ENCODE measurements at places on chromosomes 1 and 21.

GRCh38 chr1:212901290-212901689 is 43.2 kb downstream of the FLVCR1 start:
- DNase-seq = no peak

DNA sequence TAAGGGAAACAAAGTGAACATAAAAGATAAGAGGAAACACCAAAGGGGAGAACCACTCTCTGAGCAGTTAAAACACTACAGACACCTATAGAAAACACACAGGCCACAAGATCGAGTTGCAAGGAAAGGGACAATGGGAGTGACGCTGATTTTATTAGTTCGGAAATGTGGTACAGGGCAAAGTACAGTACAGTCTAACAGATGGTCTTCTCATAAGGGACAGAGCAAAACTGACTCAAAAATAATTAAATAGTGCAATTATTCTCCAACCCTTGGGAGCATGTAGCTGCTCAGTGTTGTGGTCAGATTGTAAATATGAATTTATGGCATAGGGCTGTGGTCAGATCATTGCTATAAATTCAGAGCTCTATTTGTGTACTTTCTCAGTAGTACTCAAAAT is 352.0 kb downstream of the USH2A start:
- DNase-seq = no peak

DNA sequence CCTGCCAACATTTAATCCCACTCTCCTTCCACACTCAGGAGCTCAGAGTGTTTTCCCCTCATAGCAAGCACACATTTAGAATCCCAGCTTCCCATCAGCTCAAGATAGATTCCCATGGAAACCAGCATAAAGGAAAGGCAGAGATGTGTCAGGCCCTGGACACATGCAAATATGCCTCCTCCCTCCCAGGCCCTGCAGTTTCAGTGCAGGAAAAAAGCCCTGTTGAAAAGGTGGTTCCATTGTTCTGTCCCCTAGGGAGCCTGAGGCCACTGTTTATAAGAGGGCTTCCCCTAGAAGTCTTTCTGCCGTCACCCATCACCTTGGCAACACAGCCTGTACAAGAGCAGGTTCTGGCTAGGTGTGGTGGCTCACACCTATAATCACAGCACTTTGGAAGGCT is 3.6 kb downstream of the CACNA1S start:
- DNase-seq = no peak

DNA sequence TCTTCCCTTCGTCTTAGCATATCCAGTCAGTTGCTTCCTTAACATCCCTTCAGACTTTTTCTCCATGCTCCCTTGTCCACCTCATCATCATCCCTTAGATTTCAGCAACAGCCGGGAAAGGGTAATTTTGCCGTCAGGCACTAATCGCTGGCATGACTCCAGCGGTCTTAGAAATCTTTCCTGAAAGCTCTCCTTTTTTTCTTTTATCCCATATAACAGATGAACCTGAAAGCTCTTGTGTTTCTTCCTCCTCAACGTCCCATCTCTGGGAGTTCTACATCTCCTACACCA is 10.4 kb upstream of the BOLA1 start:
- DNase-seq = peak; percentile 50

GRCh38 chr1:175794586-175794985 is 51.2 kb upstream of the TNR start:
- DNase-seq = no peak

GRCh38 chr1:31434101-31434871 is 21.3 kb downstream of the SERINC2 start:
- no peak for DNase-seq
